ENCODE measurements at places on chromosomes 13 and 19. TPM values are rescaled to one million over a fixed set of nuclear protein-coding genes. Genes with fewer than 3 reads are reported as not detected.

PSG4 gene
- not detected for total RNA-seq

ELAVL3 gene
- total RNA-seq = not detected

TMEM190 gene
- not detected for total RNA-seq

ELSPBP1 gene
- not detected for total RNA-seq

ZNF44 gene
- 14.1 TPM for total RNA-seq

CATSPERD gene
- total RNA-seq = not detected

THSD8 gene
- total RNA-seq = 9.0 TPM

FUT6 gene
- total RNA-seq = not detected

CD33 gene
- total RNA-seq = 18.1 TPM

IRGQ gene
- 10.1 TPM for total RNA-seq

SERPINE3 gene
- total RNA-seq = not detected

AP3D1 gene
- 82.3 TPM for total RNA-seq

MAP4K1 gene
- 262 TPM for total RNA-seq

SPACA4 gene
- not detected for total RNA-seq

SEMA6B gene
- total RNA-seq = not detected

ZNF792 gene
- total RNA-seq = 11.4 TPM

MATK gene
- total RNA-seq = not detected

CCNA1 gene
- not detected for total RNA-seq

NALCN gene
- total RNA-seq = 0.04 TPM

PCP2 gene
- not detected for total RNA-seq

IGFL1 gene
- not detected for total RNA-seq

LENG9 gene
- total RNA-seq = 5.0 TPM

GRCh38 chr13:110617321-110618072 lies 2.2 kb downstream of the NAXD start:
- DNase-seq = no peak

GRCh38 chr19:19602136-19602712 lies 16.3 kb downstream of the PBX4 start:
- no peak for DNase-seq

- no peak for DNase-seq
Measured at GRCh38 chr13:70415136-70415535, 306.9 kb upstream of the KLHL1 start.

GRCh38 chr13:25375727-25376358 lies 4.1 kb downstream of the ATP8A2 start:
- peak; percentile 81 for DNase-seq

DNA sequence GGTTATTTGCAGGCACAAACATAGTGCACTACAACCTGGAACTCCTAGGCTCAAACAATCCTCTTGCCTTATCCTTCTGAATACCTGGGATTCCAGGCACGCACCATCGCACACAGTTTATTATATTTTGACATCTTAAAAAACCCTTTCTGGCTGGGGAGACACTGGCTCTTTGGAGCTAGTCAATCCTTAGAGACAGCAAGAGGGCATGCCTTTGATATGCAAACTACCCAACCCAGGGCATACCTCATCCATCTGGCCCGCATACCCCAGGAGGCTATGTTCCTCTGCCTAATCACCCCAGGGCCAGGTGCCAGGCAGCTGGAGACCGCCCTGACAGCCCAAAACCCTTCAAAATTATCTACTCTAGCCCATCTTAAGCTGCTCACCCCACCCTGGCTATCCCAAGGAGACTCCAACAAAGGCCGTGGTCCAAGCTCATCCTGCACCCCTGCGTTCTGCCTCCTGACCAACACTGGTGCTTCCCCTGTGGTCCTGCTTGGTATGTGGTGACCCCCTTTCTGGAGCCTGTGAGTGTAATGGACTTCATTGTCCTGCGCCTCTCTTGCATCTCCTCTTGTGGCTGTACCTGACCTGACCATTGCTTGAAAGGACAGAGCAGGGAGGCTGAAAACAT lies 86.4 kb downstream of the RGCC start:
- DNase-seq = no peak

GRCh38 chr19:18223860-18224524 lies 2.2 kb downstream of the PDE4C start:
- DNase-seq = peak; percentile 64

DNA sequence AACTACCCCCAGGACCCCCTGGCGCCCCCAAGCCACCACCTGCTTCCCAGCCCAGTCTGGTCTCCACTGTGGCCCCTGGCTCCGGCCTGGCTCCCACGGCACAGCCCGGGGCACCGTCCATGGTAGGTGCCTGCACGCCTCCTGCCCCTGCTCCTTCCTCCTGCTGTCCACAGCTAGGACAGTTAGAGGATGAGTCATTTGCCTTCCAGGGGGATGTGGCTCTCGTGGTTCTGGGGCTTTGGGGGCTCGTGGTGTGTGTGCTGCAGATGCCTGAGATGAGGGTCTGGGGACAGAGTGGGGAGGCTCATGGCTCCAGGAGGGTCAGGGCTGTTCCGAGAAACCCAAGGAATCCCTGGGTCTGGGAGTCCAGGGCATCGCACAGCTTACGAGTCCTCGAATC lies 12.7 kb downstream of the MED25 start:
- no peak for DNase-seq

DNA sequence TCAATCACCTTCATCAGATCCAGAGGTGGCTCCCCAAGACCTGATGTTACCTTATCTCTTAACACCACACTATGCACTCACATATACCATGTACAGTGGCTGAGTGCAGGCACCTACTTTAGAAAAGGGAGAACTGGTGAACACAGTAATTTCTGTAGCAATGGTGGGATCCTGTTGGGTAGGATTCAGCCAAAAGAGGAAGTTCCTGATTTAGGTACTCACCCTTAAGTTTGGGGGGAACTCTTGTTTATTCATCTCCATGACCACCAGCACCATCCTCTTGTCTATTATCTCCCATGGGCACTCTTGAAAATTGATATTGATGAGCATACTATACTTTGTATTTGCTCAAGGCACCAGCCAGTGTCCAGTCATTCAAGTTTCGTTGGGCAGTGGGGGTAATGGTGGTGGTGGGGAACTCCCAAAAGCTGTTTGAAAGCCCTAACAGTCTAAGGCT lies 324.4 kb downstream of the LMO7 start:
- no peak for DNase-seq

DNA sequence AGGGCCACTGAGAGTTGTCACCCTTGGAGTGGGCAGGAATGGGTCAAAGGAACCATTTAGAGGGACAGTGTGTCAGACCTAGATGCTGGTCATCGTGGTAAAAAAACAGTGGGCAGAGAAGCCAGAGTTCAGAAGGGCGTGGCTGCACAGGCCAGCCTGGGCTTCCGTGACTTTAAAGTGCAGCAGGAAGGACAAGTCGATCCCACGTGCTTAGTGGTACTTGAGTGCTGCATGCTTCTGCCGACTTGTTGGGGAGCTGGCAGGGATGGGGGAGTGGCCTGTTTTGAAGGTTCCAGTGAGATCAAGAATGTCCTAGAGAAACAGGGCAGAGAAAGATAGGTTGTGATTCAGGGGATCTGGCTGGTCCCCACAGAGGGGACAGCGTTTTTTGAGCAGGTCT lies 17.0 kb downstream of the LYL1 start:
- no peak for DNase-seq

- DNase-seq = no peak
Measured at GRCh38 chr13:50552424-50552966, 291.0 kb downstream of the DLEU7 start.

- DNase-seq = peak; percentile 93
Measured at GRCh38 chr19:34345947-34346351, 19.0 kb upstream of the GPI start.

DNA sequence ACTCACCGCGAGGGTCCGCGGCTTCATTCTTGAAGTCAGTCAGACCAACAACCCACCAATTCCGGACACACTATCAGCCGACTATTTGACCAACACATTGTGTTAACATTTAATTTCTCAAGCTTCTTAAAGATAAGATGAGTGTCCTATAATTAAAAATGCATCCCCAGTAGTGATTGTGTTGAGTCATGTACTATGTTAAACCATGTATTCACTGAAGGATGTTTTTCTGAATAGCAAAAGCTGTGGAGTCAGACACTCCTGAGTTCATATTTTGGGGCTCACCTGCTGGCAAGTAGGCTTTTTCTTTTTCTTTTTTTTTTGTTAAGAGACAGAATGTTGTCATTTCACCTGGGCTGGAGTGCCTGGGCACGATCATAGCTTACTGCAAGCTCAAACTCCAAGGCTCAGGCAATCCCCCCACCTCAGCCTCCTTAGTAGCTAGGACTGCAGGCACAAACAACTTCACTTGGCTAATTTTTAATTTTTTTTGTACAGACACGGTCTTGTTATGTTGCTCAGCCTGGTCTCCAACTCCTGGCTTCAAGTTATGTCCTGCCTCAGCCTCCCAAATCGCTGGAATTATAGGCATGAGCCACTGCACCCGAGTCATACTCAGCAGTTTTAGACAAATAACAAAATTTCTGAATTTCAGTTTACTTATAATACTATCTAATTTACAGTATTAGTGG lies 606.9 kb downstream of the PCDH9 start:
- DNase-seq = no peak

GRCh38 chr13:67043901-67044300 lies 186.2 kb downstream of the PCDH9 start:
- DNase-seq = no peak

- no peak for DNase-seq
Measured at GRCh38 chr19:58010507-58010906, 7.9 kb upstream of the ZNF606 start.

GRCh38 chr19:32346901-32347300 lies 1.5 kb downstream of the ZNF507 start:
- no peak for DNase-seq

DNA sequence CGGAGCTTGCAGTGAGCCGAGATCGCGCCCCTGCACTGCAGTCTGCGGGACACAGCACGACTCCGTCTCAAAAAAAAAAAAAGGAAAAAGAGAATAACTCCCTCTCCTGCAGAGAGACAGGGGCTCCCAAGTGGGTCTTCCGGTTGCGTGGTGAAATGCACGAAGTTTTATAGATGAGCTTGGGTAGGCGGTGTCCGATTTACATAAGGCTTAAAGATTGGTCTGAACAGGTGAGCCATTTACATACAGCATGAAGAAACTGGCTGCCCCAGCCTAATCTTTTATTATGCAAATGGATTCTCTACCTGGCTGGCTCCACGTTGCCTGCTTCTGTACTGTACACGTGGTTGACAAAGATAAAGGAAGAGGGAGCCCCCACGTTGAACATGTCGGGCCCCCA lies 19.5 kb downstream of the ADGRE2 start:
- no peak for DNase-seq

- peak; percentile 78 for DNase-seq
Measured at GRCh38 chr13:24997367-24997967, 98.5 kb upstream of the PABPC3 start.

GRCh38 chr13:111467111-111467890 lies 146.9 kb downstream of the TEX29 start:
- no peak for DNase-seq

GRCh38 chr13:35472323-35472881 lies 4.1 kb downstream of the MAB21L1 start:
- DNase-seq = no peak

- DNase-seq = no peak
Measured at GRCh38 chr19:5091018-5091683, 122.2 kb downstream of the KDM4B start.

- no peak for DNase-seq
Measured at GRCh38 chr13:47454986-47455385, 546.1 kb downstream of the SUCLA2 start.

DNA sequence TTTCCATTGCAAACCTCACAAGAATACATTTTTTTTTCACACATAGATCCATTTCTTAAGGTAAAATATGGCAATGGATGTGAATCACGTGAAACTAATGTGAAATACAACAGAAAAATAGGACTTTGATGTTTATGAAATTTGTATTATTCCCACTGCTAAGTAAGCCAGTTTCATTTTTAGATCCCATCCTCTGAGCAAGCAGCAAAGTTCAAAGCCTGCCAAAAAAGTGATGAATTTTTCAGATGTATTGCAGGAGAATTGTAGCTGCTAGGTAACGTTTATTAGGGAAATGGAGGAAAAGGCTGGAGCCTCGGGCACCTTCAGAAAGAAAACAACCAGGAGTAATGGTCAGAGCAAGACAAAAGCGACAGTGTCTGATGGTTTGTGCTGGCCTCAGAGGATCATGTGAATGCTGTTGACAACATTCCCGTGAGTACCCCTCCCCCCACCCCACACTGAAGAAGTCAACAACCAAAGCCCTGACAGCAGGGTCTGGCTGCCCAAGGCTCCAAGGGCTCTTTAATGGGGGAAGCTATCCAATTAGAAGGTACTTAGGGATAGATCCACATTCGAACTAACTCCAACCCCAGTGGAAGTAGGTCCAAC lies 95.5 kb downstream of the OXGR1 start:
- no peak for DNase-seq

- DNase-seq = no peak
Measured at GRCh38 chr13:99572921-99573320, 71.6 kb downstream of the TM9SF2 start.

Data from Karpas-422 (cell line).